ENCODE measurements at places on chromosomes 16 and 17.

DNA sequence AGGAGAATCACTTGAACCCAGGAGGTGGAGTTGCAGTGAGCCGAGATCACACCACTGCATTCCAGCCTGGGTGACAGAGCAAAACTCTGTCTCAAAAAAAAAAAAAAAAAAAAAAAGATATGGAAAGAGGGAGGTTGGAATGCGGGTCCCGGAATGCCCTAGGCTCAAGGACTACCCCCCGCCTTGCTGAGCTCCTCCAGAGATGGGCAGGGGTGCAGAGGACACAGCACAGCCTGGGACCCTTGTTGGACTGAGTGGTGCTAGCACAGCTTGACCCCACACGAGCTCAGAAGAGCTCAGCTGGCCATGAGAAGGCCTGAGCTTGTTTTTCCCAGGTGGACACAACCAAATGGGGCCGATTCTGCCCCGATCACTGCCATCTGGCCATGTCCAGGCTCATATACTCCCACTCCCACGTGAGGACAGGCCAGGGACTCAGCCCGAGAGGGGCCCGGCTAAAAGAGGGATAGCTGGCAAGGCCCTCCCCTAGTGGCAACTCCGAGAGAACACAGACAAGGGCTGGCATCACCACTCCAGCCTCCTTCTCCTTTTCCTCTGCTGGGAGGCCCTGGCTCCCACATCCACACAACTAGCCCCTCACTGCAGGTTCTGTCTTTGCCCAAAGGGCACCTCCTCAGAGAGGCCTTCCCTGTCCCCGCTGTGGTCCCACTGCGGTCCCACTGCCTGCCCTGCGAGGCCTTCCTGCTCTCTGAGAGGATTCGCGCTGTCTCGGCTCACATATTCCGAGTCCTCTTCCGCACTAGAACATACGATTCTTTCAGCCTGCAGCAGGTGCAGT is 11.0 kb downstream of the SGCA start:
- no peak for DNase-seq

GRCh38 chr17:64183815-64184214 is 53.9 kb upstream of the ERN1 start:
- DNase-seq, result no peak

- DNase-seq, result peak; percentile 41
These were observed 28.1 kb downstream of the KIAA0513 start for GRCh38 chr16:85055493-85056210.

DNA sequence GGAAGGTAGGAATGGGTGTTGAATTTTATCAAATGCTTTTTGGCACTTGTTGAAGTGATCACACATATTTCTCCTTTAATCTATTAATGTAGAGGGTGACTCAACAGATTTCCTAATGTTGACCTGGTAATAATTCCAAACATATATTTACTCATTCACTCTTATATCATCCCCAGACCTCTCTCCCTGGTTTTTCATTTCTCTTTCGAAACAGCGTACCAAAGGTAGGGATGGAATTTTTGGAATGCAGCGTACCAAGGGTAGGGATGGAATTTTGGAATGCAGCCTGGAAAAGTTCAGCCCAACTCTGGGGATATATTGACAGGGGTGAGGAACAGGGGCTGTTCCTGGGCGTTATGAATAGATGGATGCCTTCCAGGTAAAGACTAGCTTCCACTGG is 7.3 kb downstream of the KIF18B start:
- no peak for DNase-seq

GRCh38 chr16:12613992-12614661 is 189.6 kb downstream of the CPPED1 start:
- no peak for DNase-seq

DNA sequence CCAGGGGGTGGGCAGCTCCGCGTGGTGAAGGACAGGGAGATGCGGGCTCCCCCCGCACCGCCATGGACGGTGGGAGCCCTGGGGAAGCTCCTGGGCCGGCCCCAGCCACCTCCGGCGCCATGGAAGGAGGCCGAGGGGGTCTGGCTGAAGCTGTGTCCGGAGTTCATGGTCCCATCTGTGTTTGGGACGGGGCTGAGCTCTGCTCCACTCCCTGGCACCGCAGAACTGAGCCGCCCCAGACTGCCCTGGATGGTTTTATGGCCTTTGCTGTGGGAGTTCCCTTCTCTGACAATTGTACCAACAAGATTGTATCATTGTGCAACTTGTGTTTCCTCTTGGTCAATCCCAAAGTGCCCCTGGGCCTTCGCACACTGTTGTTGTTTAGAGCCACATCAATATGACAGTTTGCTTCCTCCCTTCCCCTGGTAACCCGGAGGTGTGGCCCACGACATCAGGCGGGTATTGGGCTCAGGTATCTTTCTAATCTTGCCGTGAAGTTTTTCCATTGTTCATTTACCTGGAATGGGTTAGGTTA is 942 bp downstream of the KRT23 start:
- DNase-seq, result no peak

DNA sequence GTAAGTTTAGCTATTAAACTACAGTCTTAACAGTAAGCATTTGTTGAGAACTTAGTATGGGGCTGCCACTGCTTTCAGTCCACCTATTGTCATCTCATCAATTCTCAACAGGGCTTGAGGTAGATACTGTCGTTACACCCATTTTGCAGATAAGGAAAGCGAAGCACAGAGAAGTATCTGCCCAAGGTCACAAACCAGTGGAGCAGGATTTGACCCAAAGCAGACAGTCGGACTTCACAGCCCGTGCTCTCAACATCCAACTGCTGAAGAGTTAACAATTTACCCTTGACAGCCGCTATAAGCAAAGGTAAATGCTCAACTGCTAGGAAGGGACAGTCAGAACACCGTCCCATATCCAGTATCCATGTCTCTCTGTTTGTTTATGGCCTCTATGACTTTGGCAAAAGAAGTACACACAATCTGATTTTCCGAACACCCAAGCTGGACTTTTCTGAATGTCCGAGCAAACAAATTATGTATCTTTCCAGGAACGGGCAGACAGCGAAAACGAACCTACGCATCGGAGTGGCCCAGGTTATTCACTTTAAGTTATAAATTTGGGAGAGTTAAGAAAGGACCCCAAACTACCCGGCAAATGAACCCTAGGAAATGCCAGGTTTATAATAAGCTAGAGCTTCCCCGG is 1.2 kb downstream of the SIAH1 start:
- no peak for DNase-seq

GRCh38 chr17:38447502-38448085 is 19.3 kb downstream of the ARHGAP23 start:
- DNase-seq, result no peak

GRCh38 chr16:87533061-87533460 is 40.2 kb upstream of the ZCCHC14 start:
- no peak for DNase-seq

DNA sequence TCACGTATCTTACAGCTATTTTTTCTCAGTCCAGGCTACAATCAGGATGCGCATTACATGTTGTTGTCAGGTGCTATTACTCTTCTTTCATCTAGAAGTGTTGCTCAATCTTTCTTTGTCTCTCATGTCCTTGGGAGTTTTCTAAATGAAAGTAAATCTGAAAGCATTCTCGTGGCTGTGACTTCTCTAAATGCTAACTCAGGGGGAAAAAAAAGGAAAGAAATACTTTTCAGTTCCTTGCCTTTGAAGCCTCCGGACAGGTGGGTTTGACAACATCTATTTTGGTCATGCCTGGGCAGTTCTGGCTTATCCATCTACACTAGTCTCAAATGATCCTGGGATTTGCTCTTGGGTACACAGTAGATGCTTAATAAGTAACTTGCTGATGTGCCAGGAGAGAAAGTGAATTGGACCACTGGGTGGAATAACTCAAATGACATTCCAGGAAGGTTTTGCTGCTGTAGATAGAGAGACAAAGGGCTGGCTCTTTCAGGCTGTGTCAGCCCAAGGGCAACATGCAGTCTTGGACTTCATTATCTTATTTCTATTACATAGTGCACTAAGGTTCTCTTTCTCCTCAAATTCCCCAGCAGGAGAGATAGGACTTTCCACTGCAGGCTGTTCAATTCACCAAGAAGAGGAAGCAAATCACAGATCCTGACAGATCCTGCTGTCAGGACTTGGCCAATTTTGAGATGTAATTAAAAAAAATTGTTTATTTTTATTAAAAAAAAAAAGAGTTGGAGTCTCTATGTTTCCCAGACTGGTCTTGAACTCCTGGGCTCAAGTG is 63.6 kb upstream of the NFAT5 start:
- DNase-seq, result no peak

DNA sequence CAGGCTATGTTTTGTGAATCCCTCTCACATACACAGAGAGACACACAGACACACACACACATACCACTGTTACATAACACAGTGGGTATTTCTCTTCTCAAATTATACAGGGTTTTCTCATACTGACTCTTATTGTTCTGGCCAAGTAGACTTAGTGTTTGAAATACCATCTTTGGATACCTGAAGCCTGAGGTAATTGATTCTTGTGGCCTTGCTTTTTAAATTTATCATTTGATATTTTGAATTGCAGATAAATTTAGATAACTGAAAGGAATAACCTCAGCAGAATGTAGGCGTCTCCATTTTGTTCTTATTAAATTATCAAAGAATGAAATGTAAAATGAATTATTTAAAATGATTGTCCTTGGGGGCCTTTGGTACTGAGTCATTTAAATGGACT is 223.8 kb downstream of the LGALS9B start:
- no peak for DNase-seq

- no peak for DNase-seq
These were observed 3.8 kb upstream of the EXOSC6 start for GRCh38 chr16:70255574-70255973.

DNA sequence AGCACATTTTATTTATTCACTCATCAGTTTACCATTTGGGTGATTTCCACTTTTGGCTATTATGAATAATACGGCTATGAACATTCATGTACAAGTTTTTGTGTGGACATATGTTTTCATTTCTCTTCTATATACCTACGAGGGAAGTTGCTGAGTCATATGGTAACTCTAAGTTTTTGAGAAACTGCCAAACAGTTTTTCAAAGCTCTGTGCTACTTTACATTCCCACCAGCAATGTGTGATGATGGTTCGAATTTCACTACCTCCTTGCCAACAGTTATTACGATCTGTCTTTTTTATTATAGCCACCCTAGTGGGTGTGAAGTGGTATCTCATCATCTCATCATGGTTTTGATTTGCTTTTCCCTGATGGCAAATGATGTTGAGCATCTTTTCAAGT is 63.7 kb upstream of the MRTFB start:
- no peak for DNase-seq

GRCh38 chr16:65494080-65494479 is 372.2 kb upstream of the CDH11 start:
- DNase-seq, result no peak

GRCh38 chr17:81046770-81047359 is 11.9 kb downstream of the BAIAP2 start:
- no peak for DNase-seq

GRCh38 chr17:50052822-50053653 is 2.9 kb upstream of the ITGA3 start:
- no peak for DNase-seq

DNA sequence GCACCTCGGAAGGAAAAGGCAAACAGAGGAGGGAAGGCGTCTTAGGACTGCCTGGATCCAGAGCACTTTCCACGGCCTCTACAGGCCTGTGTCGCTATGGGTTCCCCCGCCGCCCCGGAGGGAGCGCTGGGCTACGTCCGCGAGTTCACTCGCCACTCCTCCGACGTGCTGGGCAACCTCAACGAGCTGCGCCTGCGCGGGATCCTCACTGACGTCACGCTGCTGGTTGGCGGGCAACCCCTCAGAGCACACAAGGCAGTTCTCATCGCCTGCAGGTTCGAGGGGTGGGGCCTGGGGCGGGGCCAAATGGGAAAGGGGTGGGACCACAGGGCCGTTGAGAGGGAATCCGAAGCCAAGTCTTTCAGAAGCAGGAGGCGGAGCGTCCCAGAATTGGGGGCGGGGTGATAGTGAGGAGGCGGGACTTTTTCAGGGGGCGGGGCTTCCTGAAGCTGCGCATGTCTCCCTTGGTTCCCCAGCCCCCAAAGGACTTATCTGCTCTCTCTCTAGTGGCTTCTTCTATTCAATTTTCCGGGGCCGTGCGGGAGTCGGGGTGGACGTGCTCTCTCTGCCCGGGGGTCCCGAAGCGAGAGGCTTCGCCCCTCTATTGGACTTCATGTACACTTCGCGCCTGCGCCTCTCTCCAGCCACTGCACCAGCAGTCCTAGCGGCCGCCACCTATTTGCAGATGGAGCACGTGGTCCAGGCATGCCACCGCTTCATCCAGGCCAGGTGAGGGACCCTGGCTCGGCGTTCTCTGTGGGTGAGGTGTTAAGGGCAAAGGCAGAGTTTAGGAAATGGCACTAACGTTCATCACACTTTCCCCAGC is 939 bp downstream of the BCL6B start:
- DNase-seq, result peak; percentile 93

DNA sequence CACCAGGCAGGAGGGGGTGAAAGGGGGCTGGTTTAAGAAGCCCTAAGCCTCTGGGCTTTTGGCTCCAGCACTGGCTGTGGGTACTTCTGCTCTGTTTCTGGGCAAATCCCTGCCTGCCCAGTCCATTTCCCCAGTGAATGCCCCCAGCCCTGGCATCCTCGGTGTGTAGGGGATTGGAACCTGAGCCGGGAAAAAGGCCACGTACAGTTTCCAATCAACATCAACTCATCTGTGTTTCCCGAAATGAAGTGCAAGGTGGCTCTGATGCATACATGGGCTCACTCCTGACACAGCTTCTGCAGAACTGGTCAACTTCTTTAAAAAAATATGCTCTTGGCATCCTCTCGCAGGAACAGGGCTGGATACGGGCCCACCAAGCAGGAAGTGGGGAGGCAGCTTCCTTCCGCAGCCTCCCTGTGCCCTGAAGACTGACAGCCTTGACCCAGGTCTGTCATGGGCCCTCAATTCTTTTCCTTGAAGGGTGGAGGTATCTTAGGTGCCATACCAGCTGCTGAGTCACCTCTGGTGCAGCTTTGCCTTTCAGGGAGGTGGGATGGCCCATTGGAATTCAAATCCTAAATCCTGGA is 73.3 kb downstream of the N4BP1 start:
- DNase-seq, result no peak

DNA sequence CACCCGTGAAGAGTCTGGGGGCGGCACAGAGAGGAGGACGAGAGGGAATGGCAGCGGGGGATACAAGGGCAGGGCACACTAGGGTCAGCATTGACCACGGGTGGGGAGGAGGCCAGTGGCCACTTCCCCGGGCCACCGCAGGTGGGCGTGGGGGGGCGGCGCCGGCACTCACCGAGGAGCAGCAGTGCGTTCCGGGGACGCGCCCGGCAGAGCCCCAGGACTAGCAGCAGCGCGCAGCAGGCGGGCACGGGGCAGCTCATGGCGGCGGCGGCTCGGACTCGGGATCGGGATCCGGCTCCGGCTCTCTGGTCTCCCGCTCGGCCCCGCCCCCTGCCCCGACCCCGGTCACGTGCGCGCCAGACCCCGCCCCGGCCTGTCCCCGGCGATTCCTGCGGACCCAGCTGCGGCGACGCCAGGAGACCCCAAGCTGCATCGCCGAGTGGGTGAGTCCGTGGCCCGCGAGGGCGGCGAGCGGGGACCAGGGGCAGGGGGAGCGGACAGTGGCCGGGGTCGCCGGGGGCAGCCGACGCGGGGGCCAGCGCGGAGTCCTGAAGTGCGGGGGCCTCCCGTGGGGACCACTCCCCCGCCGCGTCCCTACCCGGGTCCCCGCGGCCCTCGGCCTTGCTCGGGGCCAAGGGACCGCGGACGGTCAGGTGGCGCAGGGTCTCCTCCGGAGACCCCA is at the start of the genes SGSH and SLC26A11:
SGSH (minus strand) TSS at position 280 of the 682 bp plus-strand sequence; CDS start at position 260, 20 bp downstream.
SLC26A11 (plus strand) TSS at position 374 of the 682 bp plus-strand sequence. CDS start 1,134 bp downstream, outside the sequence.
- peak; percentile 48 for DNase-seq

GRCh38 chr16:14013571-14014283 is 57.4 kb upstream of the MRTFB start:
- DNase-seq, result no peak

Data from stimulated activated CD8-positive, alpha-beta memory T cell treated with anti-CD3 and anti-CD28 coated beads, Interleukin-7, amount 100 ng/mL, for 24 hours (primary cell).